ENCODE measurements at places on chromosomes 12 and 14.

DNA sequence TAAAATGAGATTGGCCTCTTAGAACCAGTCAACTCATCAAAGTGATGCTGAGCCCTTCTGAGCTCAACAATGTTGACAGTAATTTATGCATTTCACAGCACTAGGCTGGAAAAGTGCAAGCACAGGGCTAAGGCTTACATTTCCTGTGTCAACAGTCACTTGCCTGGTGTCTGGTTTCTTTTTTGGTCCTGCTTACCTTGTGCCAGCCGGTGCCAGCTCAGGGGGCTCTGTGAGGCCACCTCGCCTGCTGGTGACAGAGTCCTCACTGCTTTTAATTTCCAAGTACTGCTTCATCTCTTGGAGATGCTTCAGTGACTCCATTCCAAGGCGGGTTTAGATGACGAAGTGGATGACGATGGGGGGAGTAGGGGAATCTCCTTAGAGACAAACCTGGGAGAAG is 53.1 kb upstream of the KCNA1 start:
- DNase-seq, result peak; percentile 60

DNA sequence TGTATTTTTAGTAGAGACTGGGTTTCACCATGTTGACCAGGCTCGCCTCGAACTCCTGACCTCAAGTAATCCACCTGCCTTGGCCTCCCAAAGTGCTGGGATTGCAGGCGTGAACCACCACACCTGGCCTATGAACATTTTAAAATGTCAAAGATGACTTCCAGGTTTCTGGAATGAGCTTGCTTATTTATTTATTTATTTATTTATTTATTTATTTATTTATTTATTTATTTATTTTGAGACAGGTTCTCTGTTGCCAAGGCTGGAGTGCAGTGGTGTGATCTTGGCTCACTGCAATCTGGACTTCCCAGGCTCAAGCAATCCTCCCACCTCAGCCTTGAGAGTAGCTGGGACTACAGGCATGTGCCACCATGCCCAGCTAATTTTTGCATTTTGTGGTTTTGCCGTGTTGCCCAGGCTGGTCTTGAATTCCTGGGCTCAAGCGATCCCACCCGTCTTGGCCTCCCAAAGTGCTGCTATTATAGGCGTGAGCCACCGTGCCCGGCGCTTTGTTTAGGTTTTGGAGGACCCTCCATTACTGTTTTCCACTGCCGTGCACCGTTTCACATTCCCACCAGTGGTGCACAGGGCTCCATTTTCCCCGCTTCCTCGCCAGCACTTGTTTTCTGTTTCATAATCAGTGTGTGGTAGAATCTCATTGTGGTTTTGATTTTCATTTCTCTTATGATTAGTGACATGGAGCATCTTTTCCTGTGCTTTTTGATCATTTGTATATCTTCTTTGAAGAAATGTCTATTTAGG is 6.4 kb upstream of the CFAP251 start:
- no peak for DNase-seq

DNA sequence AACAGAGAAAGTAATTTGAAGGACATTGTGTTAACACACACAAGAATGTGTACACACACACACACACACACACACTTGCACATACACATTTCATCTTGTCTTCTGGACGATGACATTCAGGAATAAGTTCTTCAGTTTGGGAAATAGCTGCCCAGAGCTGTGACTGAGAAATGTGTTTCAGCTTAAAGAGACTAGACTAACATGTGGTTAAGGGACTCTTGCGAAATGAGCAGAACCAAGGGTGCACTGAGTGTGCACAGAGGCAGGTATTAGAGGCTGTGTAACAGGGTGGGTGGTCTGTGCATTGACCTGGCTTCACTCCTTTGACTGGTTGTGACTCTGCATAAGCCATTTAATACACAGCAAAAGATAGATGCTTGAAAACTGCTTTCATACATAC is 29.4 kb upstream of the KCNA5 start:
- no peak for DNase-seq

- DNase-seq, result no peak
These were observed 398.8 kb upstream of the RGS6 start for GRCh38 chr14:71533390-71533789.

DNA sequence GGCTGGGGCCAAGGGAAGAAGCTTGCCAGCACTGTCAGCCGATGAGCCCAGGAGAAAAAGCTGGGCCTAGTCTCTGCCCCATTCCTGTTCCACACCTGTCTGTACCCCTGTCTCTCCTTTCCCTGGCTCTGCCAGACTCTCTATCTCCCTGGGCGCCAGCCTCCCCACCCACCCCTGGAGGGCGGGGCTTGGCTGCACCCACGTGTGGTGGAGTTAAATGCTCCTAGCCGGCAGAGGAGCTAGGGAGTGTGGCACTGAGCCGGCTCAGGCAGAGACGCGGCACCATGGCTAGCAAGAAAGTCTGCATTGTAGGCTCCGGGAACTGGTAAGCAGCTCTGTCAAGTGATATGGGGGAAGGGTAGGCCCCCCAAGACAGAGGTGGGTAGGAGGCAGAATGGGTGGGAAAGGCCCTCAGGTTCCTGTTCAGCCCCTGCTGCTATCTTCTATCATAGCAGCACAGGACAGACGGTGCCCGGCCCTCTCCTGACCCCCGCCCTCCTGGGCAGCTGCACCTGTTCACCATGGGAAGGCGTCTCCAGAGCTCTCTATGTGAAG is at the start of gene GPD1:
Gene GPD1 (plus strand): TSS at position 242 of the 555 bp plus-strand sequence. CDS start 43 bp downstream, at position 285.
- DNase-seq, result peak; percentile 92

- DNase-seq, result peak; percentile 57
These were observed 130.1 kb downstream of the SPTSSA start for GRCh38 chr14:34331728-34332623.

DNA sequence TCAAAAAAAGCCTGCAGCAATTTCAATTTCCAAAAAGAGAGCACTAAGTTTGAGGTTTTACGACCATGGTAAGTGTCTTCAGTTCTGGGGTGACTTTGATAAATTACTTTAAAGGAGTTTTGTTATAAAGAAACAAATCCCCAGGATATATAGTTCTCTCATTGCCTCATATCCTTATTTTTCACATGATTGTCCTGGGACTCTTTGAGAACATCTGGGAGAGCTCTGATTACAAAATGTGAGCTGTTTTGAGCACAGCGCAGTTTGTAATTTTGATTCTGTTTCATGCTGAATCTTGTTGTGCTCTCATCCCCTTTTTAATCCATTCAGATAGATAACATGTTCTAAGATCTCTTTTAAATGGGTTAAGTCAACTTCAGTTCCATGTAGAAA is 67.7 kb upstream of the DCN start:
- DNase-seq, result no peak

- no peak for DNase-seq
These were observed 461 bp downstream of the SLC8A3 start for GRCh38 chr14:70188322-70188658.

DNA sequence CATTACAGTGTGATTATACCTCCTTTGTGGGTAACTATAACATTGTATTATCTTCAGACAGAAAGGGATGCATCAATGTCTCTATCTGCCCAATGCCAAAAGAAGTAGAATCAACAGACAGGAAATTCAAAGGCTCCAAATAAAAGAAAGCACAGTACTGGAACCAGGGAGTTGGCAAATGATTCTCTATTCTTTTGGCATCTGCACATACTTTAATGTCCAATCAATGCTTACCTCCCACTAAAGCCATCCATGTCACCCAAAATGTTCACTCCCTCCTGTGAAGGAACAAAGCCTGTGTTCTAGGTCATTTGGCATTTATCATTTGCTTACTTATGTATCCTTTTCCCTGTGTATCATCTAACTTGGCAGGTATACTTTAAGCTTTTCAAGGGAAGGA is 36.7 kb downstream of the KIF21A start:
- DNase-seq, result no peak

- no peak for DNase-seq
These were observed 245.7 kb downstream of the KCNC2 start for GRCh38 chr12:74963867-74964331.

- no peak for DNase-seq
These were observed 393.2 kb downstream of the TMEM121 start for GRCh38 chr14:105919458-105920150.

GRCh38 chr12:114165921-114166320 is 199.8 kb upstream of the RBM19 start:
- DNase-seq, result no peak

GRCh38 chr14:56293506-56293905 is 175.3 kb downstream of the PELI2 start:
- no peak for DNase-seq

DNA sequence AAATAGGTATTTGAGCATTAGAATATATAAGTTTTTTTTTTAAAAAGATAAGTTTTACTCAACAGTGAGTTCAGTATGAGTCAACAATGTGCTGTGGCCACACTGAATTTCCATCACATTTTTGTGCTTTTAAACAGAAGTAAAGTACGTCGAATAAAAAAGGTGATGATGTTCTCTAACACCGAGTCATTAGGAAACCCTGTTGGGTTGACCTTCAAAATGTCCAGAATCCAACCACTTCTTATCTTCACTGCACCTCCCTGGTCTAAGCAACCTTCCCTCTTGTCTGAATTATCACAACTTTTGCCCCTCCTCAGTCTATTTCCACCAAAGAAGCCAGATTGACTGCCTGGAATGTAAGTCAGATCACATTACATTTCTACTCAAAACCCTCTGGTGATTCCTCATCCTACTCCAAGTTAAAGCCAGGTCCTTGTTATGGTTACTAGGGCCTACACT is 43.0 kb upstream of the SYCP3 start:
- DNase-seq, result no peak

GRCh38 chr14:49220492-49220891 is 365.7 kb downstream of the RPS29 start:
- no peak for DNase-seq

DNA sequence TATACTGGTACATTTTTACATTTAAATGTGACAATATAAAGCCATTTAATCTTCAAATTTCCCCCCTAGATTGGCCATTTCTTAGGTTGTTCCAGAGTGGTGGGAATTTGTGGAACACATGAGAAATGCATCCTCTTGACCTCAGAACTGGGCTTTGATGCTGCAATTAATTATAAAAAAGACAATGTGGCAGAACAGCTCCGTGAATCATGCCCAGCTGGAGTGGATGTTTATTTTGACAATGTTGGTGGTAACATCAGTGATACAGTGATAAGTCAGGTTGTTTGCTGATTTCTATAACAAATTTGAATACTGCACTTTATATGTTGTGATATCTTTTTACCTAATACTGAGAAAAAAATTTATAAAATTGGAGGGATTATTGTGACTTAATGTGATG is 7.6 kb upstream of the ZNF410 start:
- no peak for DNase-seq

GRCh38 chr14:22314183-22314820 is 274.7 kb downstream of the DAD1 start:
- peak; percentile 49 for DNase-seq

- no peak for DNase-seq
These were observed 52.1 kb downstream of the DRAM1 start for GRCh38 chr12:101929365-101930041.

DNA sequence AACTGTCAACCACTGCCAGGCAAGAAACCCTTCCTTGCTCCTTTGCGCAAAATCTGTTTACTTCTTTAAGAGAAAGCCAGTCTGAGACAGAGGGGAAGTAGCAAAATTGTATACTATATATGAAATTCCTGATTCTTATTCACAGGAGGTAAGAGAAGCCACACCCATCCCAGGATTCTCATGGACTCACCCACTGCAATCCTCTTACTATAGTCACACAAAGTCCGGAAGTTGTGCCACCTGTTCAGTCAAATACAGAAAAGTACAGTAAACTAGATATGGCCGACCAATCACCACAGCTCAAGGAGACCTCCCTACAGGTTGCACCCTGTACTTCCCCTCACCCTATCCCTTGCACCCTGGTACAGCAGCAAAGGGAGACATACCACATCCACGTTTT is 2.9 kb downstream of the PRMT5 start:
- DNase-seq, result no peak

DNA sequence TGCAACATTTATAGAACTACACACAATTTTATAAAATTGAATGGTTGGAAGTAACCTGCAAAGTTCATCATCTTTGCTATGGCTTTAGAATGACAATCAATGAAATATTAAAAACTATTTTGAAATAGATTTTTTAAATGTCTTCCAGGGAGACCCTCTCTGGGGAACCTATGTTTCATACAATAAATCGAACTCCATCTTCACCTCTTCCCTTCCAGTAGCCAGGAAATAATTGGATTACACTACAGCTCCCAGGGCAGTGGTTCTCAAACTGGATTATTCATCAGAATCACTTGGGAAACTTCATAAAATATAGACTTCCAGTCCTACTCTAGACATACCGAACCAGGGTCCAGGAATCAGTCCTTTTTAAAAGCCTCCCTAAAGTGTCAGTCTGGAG is 328.4 kb downstream of the DUSP6 start:
- DNase-seq, result no peak

DNA sequence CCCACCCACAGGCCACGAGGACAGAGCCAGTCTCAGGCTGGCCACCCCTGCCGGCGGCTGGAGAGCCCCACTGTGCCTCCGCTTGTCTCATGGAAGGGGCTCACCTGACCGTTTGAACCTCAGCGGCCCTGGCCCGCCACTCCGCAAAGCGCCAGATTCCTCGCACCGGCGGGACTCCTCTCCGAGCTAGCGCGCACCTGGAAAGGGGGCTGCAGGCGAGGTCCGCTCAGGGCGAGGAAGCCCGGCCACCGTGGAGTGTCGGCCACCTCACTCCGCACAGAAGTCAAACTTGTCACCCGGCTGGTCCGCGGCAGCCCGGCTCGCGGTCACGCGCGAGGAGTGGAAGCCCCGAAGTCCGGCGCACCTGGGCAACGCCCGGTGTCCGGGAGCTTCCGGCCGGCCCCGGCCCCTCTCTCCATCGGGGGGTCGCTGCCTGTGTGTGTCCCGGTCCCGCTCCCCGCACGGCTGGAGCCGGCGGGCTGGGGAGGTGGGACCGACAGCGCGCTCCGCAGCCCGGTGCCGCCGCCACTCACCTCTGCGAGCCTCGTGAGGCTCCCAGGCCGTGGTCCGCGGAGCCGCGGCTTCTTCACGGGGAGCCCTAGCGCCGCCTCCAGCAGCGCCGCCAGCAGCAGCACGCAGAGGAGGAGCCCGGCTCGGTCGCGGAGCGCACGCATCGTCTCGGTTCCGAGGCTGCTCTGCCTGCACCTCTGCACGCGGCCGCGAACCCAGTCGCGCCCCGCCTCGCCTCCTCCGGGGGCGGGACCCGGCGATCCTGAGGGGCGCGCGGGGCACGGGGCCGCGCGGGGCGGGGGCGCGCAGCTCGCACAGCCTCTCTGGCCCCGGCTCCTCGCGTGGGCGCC is at the start of gene ISM2:
Gene ISM2 (minus strand): TSS at position 697 of the 860 bp plus-strand sequence. CDS start 23 bp downstream, at position 674.
- DNase-seq, result peak; percentile 55

DNA sequence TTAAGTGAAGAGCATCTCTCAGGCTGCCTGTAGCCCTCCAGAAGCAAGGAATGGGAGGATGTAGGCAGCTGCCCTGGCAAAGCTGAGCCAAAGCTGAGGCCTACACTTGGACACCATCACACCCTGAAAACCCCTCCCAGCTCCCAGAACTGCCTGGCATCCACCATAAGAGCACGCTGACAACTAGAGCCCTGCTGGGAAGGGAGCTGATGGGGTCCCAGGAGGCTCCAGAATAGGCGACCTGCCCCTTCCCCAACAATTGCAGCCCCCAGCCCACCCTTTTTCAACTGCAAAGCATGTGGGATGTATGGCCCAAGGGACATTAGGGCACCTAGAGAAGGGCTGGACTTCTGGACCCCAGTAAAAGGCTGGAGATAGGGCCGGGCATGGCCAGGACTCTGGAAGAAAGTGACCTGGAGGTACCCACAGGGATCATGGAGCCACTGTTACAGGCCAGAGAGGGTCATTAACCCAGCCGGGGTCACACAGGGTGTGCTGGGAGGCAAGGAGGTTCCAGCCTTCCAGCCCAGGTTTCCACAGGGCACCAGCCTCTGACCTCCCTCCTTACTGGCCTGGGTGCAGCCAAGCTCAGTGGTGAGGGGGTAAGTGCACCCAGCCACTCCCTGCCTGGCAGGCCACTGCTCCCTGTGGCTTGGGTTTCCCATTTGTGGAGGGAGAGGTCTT is 27.8 kb downstream of the FAM222A start:
- no peak for DNase-seq

- DNase-seq, result peak; percentile 84
These were observed 18.0 kb downstream of the TNFAIP2 start for GRCh38 chr14:103141117-103141796.
